ENCODE measurements at places on chromosomes 16 and 17.

GRCh38 chr16:64445649-64446048 is 676.2 kb downstream of the CDH11 start:
- no peak for DNase-seq

- DNase-seq: no peak
These were observed 12.8 kb upstream of the ZNF23 start for GRCh38 chr16:71474864-71475263.

DNA sequence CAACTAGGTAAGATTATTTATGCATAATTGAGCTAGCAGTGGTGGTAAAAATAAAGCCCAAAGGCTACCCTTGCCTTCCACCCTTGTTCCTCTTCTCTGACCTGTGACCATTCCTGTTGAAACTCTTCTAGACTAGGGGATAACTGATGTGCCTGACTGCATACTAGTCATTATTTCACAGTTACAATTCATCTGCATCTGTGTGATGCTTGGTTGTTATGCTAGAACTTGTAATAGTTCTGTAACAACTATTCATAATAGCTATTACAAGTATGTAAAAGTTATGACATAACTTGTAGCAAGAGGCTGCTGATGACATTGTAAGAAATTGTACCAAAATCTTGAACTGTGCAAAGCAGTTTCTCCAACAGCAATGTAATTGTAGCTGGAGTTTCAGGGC is 2.4 kb upstream of the VAC14 start:
- no peak for DNase-seq

DNA sequence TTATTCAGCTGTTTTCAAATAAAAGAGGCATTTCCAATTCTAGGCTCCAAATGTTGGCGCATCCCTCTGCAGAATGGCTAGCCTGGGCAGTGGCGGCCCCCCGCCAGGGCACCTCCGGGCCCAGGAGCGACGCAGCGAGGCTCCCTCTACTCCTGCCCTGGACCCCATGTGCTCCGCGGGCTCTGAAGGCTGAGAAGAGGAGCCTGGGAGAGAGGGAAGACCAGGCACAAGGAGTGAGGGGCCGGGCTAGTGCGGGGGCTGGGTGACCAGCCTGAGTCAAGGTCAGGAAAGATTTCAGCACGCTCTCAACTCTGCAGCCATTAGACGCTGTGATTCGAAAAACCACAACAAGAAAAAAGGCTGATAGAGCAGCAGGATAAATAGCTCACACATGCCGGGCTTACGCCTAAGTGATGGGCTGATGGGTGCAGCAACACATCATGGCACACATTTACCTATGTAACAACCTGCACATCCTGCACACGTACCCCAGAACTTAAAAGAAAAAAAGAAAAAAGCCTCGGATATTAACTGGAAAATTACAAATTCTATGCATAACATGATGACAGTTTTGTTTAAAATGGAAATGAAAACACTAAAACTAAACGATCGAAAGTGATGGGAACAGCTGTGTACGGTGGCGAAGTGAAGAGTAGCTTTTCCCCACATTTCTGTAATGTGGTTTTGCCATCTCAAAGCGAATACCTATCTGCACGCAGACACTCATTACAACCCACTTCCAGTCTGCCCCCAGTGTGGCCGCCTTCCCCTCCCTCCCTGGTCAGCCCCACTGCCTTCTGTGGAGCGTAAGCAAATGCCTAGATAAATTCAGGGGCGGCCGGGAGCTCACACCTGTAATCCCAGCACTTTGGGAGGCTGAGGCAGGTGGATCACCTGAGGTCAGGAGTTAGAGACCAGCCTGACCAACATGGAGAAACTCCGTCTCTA is 44.4 kb downstream of the MAP1LC3B start:
- DNase-seq: no peak

DNA sequence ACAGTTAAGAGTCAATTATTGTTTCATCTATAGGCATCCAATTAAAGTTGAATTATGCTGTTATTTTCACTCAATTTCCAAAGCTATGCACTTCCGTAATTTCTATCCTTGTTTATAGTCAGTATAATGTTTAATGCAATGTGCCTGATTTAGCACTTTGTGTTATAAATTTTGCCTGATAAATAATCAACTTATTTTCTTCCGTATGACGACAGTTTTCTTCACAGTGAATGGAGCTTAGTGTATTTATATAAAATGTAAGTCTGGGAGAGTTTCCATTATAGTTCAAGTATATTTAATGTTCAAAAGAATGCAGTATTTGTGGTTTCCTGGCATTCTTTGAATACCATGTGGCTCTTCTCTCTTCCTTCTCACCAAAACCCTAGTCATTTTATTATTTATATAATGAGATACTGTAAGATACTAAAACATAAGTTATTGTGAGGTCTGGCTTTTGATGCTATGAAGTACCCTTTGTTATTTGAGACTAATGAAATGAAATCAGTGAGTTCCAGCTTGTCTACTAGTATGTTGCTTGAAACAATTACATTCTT is 240.6 kb downstream of the PRKCA start:
- DNase-seq: no peak

- no peak for DNase-seq
These were observed 16.6 kb downstream of the RMI2 start for GRCh38 chr16:11361701-11362451.

DNA sequence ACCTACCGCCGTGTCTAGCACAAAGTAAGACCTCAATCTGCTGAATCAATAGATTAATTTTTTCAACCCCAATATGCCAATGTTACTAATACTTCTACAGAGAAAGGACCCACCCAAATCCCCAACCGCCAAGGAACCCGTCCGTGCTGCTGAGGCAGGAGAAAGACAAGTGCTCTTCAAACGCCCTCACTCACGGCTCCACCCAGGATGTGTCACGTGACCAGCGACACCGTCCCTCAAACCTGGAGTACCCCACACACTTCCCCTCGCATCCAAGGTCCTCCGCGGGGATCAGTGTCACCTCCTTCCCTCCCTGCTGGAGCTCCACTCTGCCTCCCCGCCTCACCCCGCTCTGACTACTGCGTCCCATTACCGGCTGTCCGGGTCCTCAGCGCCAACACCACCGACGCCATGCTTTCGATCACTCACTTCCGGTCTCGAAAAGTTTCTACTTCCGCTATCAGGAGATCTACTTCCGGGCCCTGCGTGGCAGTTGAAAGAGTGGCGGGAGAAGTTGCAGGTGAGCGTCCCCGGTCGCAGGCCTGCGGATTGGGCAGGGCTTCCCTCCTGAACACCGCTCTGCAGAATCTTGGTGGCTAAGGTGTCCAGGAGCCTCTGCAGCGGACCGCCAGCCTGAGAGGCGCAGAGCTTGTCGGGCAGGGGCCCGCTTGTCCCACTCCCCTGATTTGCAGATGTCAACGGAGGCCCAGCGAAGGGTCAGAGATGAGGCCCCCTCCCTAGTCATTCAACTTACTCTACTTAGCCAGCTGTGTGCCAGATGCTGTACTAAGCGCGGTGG is at the start of the genes EME1 and MRPL27:
EME1 (plus strand) TSS at position 472 of the 799 bp plus-strand sequence. CDS start 1,980 bp downstream, outside the sequence.
MRPL27 (minus strand) TSS at position 427 of the 799 bp plus-strand sequence; CDS start at position 413, 14 bp downstream.
- DNase-seq: peak; percentile 65

- no peak for DNase-seq
These were observed 139.7 kb downstream of the AATF start for GRCh38 chr17:37088459-37088858.

GRCh38 chr17:73304971-73305812 is 6.6 kb downstream of the CDC42EP4 start:
- no peak for DNase-seq

- no peak for DNase-seq
These were observed 39.2 kb upstream of the TMC5 start for GRCh38 chr16:19378511-19378910.

DNA sequence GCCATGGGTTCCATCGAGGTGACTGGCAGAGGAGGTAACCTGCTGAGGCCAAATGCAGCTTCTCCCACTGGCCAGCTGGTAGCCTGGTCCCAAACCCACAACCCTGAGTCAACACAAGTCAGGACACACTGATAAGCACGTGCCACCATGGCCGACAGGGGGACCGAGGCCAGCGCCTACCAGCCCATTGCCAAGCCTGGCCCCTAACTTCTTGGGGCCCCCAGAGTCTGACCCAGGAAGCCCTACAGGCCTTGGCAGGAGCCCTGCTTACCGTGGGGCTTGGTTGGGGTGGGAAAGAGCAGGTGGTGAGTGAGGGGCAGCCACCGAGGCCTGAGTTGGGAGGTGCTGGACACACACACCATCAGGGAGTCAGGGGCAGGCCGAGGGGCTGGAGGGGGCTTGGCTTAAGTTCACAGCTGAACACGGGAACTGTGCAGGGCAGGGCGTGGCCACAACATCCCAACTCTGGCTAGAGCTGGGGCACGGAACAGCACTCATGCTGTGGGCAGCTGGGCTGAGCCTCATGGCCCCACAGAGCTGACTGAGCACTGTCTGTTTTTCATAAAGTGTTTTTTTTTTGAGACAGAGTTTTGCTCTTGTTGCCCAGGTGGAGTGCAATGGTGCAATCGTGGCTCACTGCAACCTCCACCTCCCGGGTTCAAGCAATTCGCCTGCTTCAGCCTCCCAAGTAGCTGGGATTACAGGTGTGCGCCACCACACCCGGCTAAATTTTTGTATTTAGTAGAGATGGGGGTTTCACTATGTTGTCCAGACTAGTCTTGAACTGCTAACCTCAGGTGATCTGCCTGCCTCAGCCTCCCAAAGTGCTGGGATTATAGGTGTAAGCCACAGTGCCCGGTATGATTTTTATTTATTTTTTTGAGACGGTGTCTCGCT is 5.5 kb downstream of the MRPL28 start:
- DNase-seq: no peak

GRCh38 chr16:53511403-53512280 is 8.6 kb upstream of the AKTIP start:
- no peak for DNase-seq

GRCh38 chr17:63481488-63481870 is 4.6 kb downstream of the ACE start:
- no peak for DNase-seq

- no peak for DNase-seq
These were observed 12.0 kb upstream of the RNF157 start for GRCh38 chr17:76252040-76252954.

GRCh38 chr17:50256826-50257618 is 17.2 kb upstream of the TMEM92 start:
- DNase-seq: no peak

- DNase-seq: no peak
These were observed 117.9 kb downstream of the CYLD start for GRCh38 chr16:50859628-50860360.

DNA sequence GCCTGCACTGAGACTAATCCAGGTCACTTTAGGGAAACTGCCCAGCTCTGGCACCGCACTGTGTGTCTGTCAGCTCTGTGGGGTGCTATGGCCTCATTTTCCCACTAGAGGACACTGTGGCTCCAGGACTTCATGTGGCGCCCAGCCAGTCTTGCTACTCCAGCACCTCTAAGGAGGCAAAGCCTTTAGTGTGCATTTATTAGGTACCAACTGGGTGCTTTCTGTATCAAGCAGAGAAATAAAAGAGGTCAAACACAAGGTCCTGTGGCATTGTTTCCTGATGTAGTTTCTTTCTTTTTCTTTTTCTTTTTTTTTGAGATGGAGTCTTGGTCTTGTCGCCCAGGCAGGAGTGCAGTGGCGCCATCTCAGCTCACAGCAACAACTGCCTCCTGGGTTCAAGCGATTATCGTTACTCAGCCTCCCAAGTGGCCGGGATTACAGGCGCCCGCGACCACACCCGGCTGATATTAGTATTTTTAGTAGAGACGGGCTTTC is 12.5 kb upstream of the RHBDL3 start:
- DNase-seq: peak; percentile 19

GRCh38 chr16:28617874-28618273 is 8.0 kb upstream of the SULT1A1 start:
- DNase-seq: no peak

DNA sequence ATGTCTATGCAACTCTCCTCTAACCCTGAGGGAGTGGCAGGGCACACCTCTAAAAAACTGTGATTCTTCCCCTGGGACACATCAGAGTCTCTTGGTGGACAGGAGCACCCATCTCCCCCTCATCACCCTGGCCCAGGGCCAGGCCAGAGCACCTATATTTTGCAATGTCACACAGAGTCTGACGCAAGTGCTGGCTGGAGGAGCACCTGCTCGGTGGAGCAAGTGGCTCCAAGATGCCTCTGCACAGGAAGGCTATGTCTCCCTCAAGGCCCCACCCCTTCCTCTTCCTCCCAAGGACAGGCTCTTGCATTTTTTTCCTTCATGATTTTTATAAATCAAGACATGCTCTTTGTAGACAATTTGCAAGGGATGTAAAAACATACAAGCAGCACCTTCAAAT is 13.3 kb downstream of the SNN start:
- no peak for DNase-seq

GRCh38 chr17:3935825-3936355 is 19.6 kb upstream of the P2RX1 start:
- DNase-seq: no peak

GRCh38 chr16:57314161-57314785 is 29.8 kb upstream of the PLLP start:
- no peak for DNase-seq

Data from stimulated activated CD8-positive, alpha-beta memory T cell treated with anti-CD3 and anti-CD28 coated beads, Interleukin-7, amount 100 ng/mL, for 1 hour (primary cell).